ENCODE measurements at places on chromosomes 11 and 22. TPM values are rescaled to one million over a fixed set of nuclear protein-coding genes. Genes with fewer than 3 reads are reported as not detected.

- no peak for DNase-seq
Observed at GRCh38 chr11:68680541-68681231, 3.7 kb upstream of the GAL start.

DNA sequence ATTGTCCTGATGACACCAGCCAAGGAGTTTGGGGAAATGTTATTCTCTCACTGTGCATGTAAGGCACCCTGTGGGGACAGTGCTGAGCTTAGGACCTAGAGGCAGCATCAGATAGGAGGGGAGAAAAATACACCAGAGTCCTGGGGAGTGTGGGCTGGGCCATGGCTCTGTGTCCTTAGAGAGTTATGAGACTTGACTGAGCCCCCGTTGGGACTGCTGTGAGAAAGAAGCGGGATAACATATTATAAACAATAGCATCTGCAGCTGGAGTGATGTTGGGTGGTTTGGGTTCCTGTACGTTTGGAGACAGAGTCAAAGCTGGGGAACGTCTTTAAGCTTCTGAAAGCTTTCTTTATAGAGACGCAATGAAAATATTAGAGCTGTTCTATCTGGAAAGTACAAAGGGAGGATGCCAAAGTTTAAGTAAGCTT lies 90.9 kb upstream of the CRTAM start:
- no peak for DNase-seq

DNA sequence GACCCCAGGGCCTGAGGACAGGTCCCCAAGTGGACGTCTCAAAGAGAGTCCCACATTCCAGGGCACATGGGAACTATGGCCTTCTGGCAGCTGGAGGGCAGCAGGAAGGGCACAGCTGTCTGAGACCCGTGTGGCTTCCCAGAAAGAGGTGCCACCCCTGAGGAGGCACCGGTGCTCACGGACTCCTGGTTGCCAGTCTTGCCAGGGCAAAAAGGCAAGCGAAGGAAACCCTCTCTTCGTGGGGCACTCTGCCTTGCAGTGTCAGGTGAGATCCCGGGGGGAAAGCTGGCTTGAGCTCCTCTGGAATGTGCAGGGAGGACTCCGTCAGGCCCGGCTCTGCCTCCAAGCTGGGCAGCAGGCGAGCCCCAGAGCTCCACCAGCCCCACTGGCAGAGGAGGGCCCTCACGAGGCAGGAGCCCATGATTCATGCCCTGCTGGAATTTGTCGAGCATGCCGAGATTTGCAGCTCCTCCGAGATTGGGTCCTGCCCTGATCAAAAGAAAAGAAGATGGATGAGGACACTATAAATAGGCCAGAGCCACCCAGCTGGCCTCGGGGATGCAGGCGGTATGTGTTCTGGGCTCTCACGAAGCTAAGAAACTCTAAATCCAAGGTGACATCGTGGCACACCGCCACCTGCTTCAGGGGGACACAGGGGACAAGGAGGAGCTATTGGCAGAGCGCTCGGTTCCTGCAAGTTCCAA lies 9.9 kb upstream of the CELSR1 start:
- DNase-seq = no peak

- no peak for DNase-seq
Observed at GRCh38 chr11:20337526-20338154, 25.9 kb upstream of the HTATIP2 start.

DNA sequence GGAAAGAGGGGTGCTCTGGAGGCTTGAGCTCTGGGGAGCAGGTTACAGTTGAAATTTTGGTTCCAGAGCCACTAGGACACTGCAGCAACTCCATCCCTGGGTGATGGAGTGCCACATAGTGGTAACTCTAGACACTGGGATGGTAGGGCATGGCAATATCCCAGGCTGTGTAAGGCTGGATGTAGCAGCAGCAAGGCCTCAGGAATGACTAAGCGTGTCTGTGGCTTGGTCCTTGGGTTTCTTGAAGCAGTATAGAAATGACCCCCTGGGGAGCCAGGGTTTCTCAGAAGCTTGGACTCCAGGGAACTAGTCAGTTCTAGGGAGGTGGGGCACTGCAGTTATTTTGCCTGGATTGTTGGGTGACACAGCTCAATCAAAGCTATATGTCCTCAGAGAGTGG lies 8.1 kb downstream of the MS4A4A start:
- DNase-seq = no peak

DNA sequence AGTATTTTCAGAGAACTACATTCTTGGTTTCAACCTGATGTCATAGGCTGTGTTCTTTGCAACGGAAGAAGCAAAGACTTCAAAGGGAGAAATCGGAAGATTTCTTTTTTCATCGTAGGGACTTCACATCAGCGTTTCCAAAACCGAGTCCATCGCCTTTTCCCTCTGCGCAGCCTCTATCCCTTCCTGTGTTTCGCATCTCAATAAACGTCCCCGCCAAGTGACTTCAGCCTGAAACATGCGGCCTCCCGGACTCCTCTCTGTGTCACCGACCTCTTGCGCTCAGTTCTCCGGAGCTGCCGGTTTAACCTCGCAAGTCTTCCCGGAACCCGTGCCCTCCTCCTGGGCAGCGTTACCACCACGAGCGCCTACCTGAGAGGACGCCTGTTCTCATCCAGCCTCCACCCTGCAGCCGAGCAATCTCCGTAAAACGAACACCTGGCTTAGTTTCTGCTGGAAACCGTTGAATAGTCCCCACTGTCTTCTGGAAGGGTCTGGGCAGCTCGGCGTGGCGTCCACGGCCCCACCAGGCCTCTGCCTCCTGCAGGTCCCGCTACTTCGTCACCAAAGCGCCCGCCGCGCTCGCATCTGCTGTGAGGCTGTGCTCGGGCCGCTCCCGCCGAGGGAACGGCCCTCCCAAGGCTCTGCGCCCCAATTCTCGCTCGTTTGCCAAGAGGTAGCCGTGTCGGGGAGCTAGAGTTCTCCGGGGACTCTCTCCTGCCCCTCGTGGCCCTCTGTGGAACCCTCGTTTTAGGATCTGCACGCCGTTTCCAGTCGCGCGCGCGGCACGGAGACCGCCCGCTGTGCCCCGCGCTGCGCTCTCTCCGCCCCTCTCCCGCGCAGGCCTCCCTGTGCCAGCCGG lies at the start of gene GLB1L3:
Gene GLB1L3, plus strand, starts transcription at position 846 of the 862 bp plus-strand sequence. CDS start 362 bp downstream, outside the sequence.
- no peak for DNase-seq

DNA sequence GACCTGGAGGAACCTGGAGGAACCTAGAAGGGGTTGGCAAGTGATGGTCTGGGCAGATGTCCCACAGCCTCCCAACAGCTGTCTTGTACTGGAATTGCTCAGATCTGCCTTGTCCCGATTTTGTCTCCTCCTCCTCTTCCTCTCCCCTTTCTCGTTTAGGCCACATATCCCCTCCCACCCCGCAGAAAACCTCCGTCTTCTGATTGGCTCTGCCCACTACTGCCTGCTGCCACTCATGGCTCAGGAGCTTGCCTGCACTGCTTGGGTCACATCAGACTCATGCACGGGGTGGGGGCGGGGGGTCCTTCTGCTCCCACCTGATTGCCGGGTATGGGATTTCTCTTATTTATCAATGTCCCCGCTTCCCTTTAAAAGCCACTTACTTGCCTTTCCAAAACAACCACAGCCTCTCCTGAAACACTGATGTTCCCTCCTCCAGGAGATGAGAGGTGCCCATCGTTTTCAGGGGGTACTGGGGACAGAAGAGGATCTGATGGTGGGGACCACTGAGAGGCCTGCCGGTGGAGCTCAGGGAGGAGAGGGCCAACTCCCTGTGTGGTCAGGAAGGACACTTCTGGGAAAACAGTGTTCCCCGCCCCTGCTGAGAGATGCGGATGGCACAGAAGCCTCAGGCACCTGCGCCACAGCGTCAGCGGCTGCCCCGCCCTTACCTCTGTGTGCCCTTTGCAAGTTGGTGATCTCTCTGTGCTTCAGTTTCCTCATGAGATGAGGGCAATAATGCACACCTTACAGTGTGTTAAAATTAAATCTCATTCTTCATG lies 14.7 kb downstream of the TOM1 start:
- DNase-seq = no peak

DNA sequence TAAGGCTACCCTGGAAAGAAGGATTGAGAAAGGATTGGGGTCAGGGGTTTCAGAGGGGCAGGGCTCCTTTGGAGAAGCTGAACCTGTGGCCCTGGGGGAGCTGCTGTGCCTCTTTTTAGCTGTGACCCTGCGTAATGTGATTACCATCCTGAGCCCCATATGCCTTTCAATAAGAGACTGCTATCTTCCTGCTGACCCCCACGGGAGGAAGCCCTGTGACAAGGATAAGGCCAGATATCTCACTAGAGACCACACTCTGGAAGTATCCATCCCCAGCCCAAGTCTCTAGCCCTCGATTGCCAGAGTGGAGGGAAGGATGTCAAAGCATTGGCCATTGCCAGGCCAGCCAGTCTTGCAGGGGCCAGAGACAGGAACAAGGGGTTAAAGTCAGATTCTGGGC lies 4.8 kb upstream of the SLC39A13 start:
- DNase-seq = no peak

- no peak for DNase-seq
Observed at GRCh38 chr22:22207845-22208564, 36.6 kb upstream of the VPREB1 start.

DNA sequence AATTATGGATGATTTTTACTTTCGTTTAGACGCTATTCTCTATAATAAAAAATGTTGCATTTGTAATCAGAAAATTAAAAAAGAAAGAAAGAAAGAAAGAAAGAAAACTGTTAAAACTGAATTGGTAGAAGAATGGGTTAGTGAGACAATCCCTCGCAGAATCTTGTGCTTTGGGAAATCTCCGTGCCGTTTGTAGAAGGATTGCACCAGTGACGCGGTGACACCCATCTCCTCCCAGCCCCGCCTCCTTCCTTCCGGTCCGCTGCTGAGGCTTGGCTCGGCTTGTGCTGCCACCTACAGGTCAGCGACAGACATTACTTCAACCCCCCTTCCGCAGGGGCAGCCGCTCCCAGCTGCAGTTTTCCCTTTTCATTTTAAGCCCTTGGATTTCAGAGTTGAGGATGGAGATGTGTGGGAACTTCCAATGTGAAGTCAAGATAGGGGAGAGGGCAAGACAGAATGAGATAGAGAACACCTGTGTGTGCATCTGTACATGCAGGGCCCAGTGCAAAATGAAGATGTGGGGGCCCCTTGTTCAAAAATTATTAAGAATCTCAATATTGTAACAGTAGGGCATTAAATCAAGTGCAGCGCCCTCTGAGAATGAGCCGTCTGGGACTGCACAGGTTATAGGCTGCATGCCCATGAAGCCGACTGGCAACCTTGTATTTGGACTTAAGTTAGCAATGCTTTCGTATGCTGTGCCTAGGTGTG lies 41.1 kb downstream of the TST start:
- peak; percentile 12 for DNase-seq

GRCh38 chr11:109612496-109612895 lies 190.5 kb downstream of the C11orf87 start:
- no peak for DNase-seq

- DNase-seq = no peak
Observed at GRCh38 chr11:657691-658126, 20.6 kb downstream of the DRD4 start.

DNA sequence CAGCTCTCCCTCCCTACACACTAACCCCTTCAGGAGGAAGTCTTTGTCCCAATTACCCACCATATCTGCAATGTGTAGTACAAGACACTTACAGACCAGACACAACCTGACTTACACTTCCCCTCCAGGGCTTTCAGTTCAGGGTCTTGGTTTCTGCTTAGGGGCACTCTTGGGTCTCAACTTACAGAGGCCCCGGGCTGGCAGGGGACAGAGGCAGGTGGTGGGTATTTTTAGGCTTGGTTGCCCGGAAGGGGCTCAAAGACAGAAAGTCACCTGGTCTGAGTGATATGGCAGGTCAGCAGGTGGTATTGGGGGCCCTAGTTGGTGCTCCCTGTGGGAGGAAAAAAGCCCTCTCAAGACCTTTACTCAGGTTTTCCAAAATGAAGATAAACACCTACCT lies 3.4 kb upstream of the TMEM184B start:
- no peak for DNase-seq

GRCh38 chr11:122181893-122182292 lies 65.9 kb upstream of the BLID start:
- no peak for DNase-seq

GRCh38 chr11:65569164-65569972 lies 909 bp upstream of the ZNRD2 start:
- no peak for DNase-seq

DNA sequence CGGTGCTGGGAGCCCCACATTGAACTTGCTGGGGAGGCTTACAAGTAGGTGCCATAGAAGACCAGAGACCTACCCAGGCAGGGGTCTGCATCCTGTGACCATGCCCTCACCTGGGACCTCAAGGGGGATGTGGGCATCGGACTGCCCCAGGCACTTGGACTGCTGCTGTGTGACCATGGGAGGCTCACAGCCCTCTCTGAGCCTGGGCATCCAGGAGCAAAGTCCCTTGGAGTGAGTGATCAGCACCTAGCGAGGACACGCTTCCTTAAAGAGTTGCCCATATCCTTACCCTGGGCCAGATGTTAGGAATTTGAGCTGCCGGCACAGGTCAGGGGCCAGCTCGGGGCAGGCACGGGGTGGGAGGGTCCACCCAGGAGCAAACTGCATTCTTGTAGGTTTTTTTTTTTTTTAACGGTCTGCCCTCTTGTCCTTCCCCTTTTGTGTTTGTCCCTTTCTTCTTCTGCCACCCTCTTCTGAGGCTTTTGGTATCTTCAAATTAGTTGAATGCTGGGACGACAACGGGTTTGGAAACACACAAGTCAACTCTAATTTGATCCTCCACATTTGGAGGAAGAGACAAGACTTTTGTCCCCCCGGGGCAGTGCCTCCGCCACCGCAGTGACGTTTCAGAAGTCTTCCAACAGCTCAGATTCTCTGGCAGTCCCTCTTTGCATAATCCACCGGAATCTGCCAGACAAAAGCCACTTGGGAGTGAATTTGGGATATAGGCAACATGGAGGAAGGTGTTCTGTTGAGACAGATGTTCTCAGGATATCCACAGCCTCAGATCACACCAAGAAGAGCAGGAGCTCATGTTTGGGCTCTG lies 46.1 kb upstream of the LINC01488 start:
- no peak for DNase-seq

- no peak for DNase-seq
Observed at GRCh38 chr11:118930094-118930712, 4.5 kb upstream of the BCL9L start.

DNA sequence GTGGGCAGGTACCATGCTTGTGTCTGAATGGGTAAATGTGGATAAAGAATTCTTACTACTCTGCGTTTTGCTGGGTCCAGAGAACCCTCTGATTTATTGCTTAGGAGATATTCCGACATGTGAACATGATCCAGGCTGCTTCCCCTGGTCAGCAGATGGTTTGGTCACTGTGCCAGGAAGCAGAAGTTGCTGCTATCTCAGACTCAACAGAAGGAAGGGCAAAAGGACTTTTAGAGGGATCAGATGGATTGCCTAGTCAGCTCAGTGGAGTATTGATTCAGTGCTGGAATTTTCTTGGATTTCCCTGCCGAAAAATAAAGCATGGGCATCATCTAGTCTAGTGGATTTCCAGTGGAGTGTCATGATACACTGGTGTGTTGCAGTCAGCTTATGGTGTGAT lies 440.1 kb downstream of the NTM start:
- DNase-seq = no peak

ZP1 gene
- 0.67 TPM for polyA plus RNA-seq

ENTHD1 gene
- not detected for polyA plus RNA-seq

EHBP1L1 gene
- polyA plus RNA-seq = 17.9 TPM

MYEOV gene
- 3.6 TPM for polyA plus RNA-seq

DRAP1 gene
- polyA plus RNA-seq = 137 TPM
